ENCODE measurements at places on chromosomes 1 and 21.

GRCh38 chr1:11729498-11730428 lies 6.2 kb upstream of the AGTRAP start:
- DNase-seq, result no peak

- DNase-seq, result no peak
These were observed 5.8 kb downstream of the TCHH start for GRCh38 chr1:152109231-152109997.

DNA sequence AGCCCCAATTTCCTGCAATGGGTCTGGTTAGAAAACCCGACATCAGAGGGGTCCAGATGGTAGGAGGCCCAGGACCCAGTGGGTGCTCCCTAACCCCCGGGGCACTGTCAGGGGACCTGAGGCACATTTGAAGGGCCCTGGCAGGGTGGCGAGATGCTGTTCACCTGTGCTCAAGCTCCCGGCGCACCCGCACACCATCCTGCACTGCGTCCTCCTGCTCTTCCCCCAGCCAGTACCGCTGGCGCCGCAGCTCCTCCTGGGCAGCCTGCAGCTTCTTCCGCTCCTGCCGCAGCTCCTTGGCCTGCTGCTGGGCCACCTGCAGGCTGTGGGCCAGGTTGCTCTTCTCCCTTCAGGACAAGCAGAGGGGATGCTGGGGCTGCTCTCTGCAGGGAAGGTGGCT lies 36.0 kb downstream of the RNU1-1 start:
- DNase-seq, result no peak

DNA sequence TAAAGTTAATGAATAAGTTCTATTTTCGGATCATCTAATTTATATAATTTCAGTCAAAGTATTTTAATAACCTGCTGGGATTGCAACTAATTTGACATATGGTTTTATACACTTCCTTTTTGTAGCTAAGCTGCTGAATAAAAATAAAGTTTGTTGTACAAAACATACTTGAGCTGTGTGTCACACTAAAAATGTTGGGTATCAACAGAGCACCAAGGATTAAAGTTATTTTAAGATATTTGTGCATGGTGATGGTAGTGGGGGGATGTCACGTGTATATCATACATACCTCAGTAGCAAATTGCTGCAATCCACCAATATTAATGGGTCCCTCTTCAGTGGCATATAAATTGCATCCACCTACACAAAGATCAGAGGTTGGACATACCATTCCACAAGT lies 199.6 kb downstream of the DPYD start:
- no peak for DNase-seq

GRCh38 chr1:7007902-7008301 lies 222.6 kb downstream of the CAMTA1 start:
- no peak for DNase-seq

GRCh38 chr1:172357753-172358385 lies 62.6 kb upstream of the C1orf105 start:
- peak; percentile 29 for DNase-seq

All from femur (tissue), 1 donor.